ENCODE measurements at places on chromosomes 13 and 19. TPM values are rescaled to one million over a fixed set of nuclear protein-coding genes. Genes with fewer than 3 reads are reported as not detected.

LRRC25 gene
- not detected for total RNA-seq

SLC7A9 gene
- 0.27 TPM for total RNA-seq

PNMA8C gene
- total RNA-seq = not detected

OR7D2 gene
- not detected for total RNA-seq

CLEC4M gene
- not detected for total RNA-seq

CYP4F8 gene
- total RNA-seq = not detected

CRLF1 gene
- 4.5 TPM for total RNA-seq

HSH2D gene
- not detected for total RNA-seq

Data from A549 treated with CORT108297 at 1 μM for 4 hours (cell line).